ENCODE measurements at places on chromosomes 12 and 14.

DNA sequence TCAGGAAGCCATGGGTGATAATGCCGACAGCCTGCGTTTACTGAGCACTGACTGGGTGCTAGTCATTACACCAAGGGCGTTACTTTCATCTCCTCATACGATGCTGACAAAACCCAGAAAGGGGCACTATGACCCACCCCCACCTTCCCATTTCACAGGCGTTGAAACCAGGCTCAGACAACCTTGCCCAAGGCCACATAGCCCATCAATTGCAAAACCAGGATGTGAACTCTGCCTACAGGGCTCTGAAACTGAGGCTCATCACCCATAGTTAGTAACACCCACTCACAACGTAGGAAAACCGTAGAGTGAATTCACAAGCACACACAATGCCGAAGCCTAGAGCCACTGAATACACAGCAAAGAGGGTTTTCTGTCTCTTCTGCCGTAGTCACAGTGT is 119.9 kb downstream of the RIMBP2 start:
- 0 out of 2 replicates have a peak, but pooled peaks cover 5% of the 10 kb centered on the region for H3K36me3 ChIP-seq
- no peak overlapping the region for H3K27ac ChIP-seq
- no peaks in the 10 kb centered on the region for H3K27me3 ChIP-seq
- no peak overlapping the region for H3K4me3 ChIP-seq
- H3K4me1 ChIP-seq, result no peaks in the 10 kb centered on the region
- DNase-seq, result no peak

- H3K4me3 ChIP-seq, result no peak overlapping the region
Measured at GRCh38 chr12:111337371-111337770, 31.5 kb downstream of the PHETA1 start.

DNA sequence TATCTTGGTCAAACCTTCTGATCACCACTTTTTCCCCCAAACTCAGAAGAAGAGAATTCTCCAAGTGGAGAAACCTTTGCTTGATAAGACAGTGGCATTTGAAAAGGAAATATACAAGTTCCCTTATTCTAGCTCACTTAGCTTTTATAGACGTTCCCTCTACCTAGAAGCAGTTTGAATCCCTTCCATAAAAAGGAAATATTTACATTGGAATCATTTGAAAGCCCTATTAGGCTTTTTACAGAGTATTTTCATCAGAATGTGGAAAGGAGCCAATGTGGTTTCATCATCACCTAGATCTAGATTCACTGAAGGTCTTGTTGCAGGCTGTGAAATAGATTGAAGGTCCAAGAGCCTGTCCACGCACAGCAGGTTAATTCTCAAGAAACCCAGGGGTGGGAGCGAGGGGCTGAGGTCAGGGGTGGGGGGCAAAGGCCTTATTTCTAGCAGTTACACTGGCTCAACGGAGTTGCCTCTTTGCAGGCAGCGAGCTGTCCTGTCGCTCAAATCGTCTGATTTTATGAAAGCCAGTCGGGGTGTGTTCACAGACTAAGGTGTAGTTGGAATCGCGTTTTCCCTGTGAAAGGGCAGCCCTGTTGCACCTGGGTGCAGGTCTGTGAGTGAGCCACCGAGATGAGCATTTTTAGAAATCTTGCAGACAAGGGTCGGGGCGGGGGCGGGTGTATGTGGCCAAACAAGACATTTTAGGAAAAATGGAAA is 45.6 kb downstream of the AACS start:
- no peaks in the 10 kb centered on the region for H3K4me1 ChIP-seq
- H3K4me3 ChIP-seq, result no peak overlapping the region
- peak overlapping the region; percentile 69 for H3K27ac ChIP-seq
- H3K27me3 ChIP-seq, result no peaks in the 10 kb centered on the region
- H3K36me3 ChIP-seq, result peaks cover 20% of the 10 kb centered on the region
- no peak for DNase-seq

GRCh38 chr12:124369827-124370378 is 75.0 kb downstream of the RFLNA start:
- H3K27ac ChIP-seq, result no peak overlapping the region
- H3K4me1 ChIP-seq, result no peaks in the 10 kb centered on the region
- no peaks in the 10 kb centered on the region for H3K36me3 ChIP-seq

GRCh38 chr12:81963636-81964035 is 204.5 kb upstream of the PPFIA2 start:
- H3K4me1 ChIP-seq, result no peaks in the 10 kb centered on the region
- no peak for DNase-seq
- H3K36me3 ChIP-seq, result no peaks in the 10 kb centered on the region
- H3K27me3 ChIP-seq, result no peaks in the 10 kb centered on the region

DNA sequence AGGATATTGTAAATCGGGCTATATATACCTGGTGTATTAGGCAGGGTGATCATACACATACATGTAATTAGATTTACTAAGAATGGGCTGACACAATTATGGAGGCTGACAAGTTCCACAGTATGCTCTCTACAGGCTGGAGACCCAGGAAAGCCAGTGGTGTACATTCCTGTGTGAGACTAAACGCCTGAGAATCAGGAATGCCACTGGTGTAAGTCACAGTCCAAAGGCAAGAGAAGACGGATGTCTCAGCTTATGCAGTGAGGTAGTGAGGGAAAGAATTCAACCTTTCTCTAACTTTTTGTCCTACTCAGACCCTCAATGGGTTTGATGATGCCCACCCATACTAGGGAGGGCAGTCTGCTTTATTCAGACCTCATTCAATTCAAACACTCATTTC is 57.1 kb downstream of the METTL25 start:
- H3K4me3 ChIP-seq, result no peak overlapping the region
- H3K27me3 ChIP-seq, result no peaks in the 10 kb centered on the region
- H3K27ac ChIP-seq, result no peak overlapping the region
- DNase-seq, result no peak
- H3K36me3 ChIP-seq, result no peaks in the 10 kb centered on the region

Data from GM23338 (cell line).